ENCODE measurements at places on chromosomes 4 and X. TPM values are rescaled to one million over a fixed set of nuclear protein-coding genes. Genes with fewer than 3 reads are reported as not detected.
A peak's percentile ranks its signal among the peaks of the same experiment; 100 is the strongest.

The CFAP47 gene
- not detected for total RNA-seq

The WNK3 gene
- 0.15 TPM for total RNA-seq

The USP17L21 gene
- not detected for total RNA-seq

GRCh38 chrX:148422526-148422925 is 77.9 kb upstream of the AFF2 start:
- no peak for DNase-seq

GRCh38 chr4:94595880-94596483 is 144.2 kb downstream of the PDLIM5 start:
- DNase-seq, result no peak

GRCh38 chrX:132612821-132613564 is 124.2 kb upstream of the MBNL3 start:
- DNase-seq, result peak; percentile 67

- no peak for DNase-seq
Measured at GRCh38 chrX:119984652-119985051, 41.1 kb upstream of the NKAP start.

GRCh38 chr4:55517526-55518229 is 29.0 kb downstream of the CLOCK start:
- no peak for DNase-seq
